AG04450 (cell line): ENCODE measurements at places on chromosomes 13 and 19. TPM values are rescaled to one million over a fixed set of nuclear protein-coding genes. Genes with fewer than 3 reads are reported as not detected.

- no peak for DNase-seq
Measured at GRCh38 chr19:55285229-55285890, 1.6 kb downstream of the BRSK1 start.

DNA sequence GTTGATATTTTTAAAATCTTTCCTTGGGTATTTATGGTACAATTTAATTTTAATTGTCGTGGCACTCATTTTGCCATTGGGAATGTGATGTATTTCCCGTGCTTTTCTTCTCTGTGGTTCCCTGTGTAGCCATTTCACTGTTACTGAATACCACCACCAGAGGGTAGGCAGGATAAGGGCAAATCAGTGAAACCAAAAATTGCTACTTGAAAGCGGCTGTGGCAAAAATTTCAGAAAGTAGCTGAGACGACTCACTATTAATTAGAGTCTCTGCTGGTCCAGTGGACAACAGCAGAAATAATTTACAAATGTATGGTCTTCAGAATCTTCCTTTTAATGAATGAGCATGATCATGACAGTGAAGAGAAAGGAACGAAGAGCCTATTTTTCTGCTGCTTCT lies 34.4 kb upstream of the MIR17HG start:
- DNase-seq: no peak

- DNase-seq: no peak
Measured at GRCh38 chr13:44592216-44592847, 16.2 kb upstream of the TSC22D1 start.

DNA sequence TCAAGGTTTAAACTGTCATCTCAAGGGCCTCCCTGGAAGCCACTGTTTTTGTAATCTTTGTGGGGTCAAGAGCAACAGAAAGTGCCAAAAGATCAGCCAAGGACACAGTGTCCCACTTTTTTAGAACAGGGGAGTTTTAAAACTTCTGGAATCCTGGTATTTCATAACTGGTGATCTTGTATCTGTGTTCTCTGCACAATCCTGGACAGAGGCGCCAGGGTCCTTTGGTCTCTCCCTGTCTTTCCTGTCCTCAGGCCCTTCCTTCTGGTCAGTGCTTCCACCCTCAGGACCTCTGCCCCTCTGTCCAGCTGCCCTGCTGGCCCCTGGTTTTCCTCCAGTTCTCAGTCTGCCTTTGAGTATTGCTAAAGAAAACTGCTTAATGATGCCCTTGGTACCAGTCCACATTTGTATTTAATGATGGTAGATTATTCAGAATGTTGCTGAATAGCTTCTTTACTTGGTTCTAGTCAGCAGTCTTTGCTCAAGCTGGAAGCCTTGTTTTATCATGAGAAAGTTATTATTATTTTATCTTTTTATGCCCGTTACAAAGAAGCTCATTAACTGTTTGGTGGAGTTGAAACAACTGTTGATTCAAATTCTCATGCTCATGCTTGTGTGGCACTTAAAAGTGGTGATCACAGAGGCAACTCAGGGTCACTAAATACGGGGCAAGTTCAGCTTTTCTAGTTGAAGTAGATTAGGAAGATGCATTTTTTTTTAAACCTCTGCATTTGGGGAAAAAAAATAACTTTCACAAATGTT lies 47.5 kb downstream of the WASF3 start:
- DNase-seq: no peak

DNA sequence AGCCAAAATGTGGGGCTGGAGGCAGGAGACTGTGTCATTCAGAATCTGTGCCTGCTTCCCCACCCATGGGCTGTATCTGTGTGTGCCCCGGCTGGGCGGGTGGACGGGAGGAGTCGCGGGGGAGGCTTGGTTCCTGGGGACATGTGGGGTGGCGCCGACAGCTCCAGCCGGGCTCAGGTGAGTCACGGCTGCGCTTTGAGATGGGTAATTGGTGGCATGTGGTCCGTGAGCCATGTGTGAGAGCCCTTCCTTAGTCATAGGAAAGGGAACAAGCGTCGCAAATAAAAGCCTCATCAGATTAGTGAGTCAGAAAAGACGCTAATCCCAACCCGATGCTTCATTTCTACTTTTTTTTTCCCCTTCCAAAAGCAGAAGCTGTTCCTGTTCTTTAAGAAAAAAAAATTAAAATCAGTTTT lies 118.6 kb upstream of the ZNF536 start:
- no peak for DNase-seq

DNA sequence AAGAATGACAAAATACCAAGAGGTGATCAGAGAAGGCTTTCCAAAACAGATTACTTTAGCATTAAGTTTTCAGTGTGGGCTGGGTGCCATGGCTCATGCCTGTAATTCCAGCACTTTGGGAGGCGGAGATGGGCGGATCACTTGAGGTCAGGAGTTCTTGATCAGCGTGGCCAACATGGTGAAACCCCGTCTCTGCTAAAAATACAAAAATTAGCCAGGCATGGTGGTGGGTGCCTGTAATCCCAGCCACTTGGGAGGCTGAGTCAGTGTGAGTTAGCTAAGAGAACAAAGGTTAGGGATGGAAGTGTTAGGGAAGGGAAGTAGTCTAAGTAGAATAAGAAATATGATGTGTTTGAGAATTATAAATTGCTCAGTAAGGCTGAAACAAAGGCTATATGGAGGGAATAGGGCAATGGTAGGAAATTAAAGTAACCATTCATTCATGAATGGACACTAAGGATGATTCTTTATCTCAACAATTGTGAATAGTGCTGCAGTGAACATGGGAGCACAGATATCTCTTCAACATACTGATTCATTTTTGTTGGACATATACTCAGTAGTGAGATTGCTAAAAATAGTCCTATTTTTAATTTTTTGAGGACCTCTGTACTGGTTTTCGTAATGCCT lies 3.9 kb upstream of the RCBTB2 start:
- DNase-seq: no peak

GRCh38 chr19:17205237-17206140 lies 9.7 kb upstream of the USE1 start:
- no peak for DNase-seq

DNA sequence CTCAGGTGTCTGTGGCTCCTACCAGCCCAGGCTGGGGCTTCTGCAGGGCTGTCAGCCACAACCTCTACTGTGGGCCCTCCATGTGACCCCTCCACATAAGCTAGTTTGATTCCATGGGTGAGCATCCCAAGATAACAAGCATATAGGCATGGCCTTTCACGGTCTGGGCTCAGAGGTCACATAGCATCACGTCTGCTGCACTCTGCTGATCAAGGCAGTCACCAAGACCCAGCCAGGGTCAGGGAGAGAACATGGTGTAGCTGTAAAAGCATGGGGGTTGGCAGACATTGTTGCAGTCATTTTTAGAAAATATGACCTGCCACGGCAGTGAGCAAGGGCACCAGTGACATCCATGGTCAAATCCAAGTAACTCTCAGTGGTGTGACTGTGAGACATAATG lies 698.8 kb downstream of the UQCRFS1 start:
- DNase-seq: no peak

Gene ANKLE1
- polyA plus RNA-seq: 0.33 and 0.36 TPM in 2 replicates

Gene ELSPBP1
- not detected in 2 replicates for polyA plus RNA-seq

Gene PTPRS
- polyA plus RNA-seq: 26.5 and 34.8 TPM in 2 replicates
